ENCODE measurements at places on chromosomes 1 and 21.

GRCh38 chr1:53258216-53258615 is 19.9 kb upstream of the MAGOH start:
- no peak for DNase-seq

GRCh38 chr1:119711804-119712341 is at the start of gene PHGDH:
Gene PHGDH (plus strand): TSS chr1:119711934. CDS start chr1:119712023, 89 bp downstream.
- DNase-seq = peak; percentile 49

GRCh38 chr21:26115305-26115704 is 55.3 kb downstream of the APP start:
- DNase-seq = no peak

- DNase-seq = no peak
These were observed 37.1 kb downstream of the DDAH1 start for GRCh38 chr1:85427849-85428248.

DNA sequence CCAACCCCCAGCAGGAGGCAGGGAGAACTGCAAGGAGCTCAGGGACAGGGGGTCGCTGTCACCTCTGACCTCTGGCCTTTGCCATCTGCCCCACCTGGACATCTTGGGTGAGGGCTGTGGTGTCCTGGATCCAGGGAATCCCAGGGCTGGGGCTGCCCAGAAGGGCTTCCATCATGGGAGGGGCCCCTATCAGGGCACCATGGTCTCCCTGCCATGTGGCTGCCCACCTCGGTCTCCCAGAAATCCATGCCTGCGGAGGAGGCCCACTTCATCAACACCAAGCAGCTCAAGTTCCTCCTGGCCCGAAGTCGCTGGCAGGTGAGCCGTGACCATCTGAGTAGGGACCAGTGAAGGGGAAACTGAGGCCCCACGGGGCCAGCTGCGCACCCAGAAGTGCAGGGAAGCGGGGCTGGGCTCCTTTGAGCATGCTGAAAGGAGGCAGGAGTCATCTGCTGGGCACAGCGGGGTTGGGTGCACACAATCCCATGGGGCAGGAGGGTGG is 36.1 kb downstream of the TRIM11 start:
- DNase-seq = no peak

DNA sequence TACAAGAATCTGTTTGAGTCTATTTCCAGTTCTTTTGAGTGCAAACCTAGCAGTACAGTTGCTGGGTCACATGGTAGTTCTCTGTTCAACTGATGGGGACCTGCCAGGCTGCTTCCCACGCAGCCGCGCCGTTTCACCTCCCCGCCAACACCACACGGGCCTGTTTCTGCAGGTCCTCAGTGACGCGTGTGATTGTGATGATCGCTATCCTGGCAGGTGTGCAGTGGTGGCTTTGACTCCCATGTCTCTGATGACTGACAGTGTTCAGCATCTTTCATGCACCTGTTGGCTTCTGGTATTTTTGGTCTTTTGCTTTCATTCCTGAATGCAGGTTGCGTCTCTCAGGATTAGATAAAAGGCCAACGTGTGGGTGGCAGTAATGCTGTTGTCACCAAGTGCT is 41.6 kb downstream of the FAAP20 start:
- DNase-seq = no peak

DNA sequence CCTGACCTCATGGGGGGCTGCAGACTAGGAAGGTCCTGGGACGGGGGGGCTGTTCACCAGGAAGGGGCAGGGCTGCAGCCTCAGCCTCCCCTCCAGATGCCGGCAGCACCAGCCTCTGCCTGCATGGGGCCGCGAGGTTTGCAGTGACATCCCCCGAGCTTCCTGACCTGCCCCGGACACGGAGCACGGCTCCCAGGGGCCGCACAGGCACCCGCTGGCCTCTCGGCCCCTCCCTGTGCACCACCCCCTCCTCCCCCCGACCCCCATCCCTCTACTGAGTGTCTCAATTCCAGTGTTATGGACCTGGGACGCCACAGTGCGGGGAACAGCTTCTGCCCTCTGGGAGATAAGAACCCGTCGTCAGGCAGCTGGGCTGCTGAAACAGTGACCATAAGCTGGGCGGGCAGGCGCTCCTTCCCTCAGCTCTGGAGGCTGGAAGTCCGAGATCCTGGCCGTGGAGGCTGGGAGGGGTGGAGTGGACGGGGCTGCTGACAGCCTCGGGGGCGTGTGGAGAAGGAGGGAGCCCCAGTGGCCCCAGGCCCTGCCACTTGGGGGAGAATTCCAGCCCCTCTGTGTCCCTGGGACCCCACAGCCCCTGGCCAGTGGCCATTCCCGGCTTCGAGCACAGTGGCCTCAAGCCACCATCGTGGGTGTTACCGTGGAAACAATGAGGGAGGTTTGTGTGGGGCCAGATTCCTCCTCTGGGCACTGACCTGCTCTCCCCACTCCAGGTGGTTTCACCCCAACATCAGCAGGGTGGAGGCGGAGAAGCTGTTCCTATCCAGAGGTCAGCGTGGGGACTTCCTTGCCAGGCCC is 11.6 kb downstream of the RNF223 start:
- no peak for DNase-seq

- no peak for DNase-seq
These were observed 25.6 kb downstream of the CRCT1 start for GRCh38 chr1:152539901-152540300.

DNA sequence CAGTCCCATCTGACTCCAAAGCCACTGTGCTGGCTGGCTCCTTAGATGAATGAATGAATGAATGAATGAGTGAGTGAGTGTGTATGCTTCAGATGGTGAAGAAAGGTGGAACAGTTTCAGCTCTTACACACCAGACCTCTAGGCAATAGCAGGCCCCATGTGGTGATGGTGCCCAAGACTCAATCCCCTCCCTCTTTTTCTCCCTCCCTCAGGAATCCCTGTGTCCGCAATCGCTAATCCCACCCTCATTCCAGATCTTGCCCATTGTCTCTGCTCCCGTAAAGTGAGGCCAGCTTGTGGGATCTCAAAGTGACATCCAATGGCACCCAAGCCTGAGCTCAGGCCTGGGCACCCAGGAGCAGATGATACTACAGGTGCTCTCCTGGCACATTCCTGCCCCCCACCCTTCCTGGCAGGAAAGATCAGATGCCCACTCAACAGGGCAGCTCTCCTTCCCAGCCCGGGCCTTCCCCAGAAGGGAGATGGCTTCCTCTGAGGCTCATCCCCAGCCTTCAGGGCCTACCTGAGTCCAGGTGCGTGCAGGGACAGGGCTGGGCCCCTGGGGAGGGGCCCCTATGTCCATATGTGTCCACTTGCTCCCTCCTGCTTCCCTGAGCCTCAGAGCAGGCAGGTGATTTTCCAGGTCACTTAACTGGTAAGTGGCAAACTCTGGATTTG is 106.4 kb downstream of the HMGB4 start:
- no peak for DNase-seq

GRCh38 chr1:236377832-236378535 is 16.1 kb upstream of the EDARADD start:
- no peak for DNase-seq

Measured in smooth muscle cell of the brain vasculature (primary cell).